ENCODE measurements at places on chromosomes 7 and 10.

GRCh38 chr10:117339578-117339977 is 35.7 kb downstream of the PDZD8 start:
- DNase-seq, result no peak

DNA sequence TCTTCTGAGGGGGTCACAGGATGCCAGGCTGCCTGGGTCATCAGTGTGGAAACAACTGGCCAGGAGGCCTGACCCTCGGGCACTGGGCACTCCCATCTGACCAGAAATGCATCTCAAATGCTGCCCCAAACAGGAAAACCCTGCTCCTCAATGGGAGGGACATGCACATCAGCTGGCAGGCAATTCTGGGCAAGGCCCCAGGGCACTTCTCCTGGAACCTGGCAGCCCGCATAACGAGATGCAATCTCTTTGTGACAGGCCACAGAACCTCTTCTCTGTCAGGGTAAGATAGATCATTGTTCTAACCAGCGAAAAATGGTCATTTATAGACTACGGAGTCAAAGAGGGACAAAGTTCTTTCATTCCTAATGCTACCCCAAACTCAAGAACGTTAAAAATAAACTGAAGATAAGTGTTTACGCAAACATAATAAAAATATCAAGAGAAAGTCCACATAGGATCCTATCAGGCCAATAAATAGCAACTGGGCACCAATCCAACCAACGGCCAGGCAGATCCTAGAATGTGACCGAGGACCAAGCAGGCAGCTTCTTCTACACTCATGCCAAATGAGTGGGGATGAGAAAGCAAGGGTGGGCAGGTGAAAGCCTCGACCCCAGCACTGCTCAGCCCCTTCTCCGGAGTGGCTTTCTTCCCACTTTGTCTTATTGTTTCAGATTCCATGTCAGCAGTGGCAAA is 212.3 kb downstream of the TCERG1L start:
- DNase-seq, result no peak

- no peak for DNase-seq
Observed at GRCh38 chr7:130401101-130401500, 20.8 kb downstream of the CPA1 start.

- DNase-seq, result no peak
Observed at GRCh38 chr7:50267525-50268041, 36.9 kb upstream of the IKZF1 start.

DNA sequence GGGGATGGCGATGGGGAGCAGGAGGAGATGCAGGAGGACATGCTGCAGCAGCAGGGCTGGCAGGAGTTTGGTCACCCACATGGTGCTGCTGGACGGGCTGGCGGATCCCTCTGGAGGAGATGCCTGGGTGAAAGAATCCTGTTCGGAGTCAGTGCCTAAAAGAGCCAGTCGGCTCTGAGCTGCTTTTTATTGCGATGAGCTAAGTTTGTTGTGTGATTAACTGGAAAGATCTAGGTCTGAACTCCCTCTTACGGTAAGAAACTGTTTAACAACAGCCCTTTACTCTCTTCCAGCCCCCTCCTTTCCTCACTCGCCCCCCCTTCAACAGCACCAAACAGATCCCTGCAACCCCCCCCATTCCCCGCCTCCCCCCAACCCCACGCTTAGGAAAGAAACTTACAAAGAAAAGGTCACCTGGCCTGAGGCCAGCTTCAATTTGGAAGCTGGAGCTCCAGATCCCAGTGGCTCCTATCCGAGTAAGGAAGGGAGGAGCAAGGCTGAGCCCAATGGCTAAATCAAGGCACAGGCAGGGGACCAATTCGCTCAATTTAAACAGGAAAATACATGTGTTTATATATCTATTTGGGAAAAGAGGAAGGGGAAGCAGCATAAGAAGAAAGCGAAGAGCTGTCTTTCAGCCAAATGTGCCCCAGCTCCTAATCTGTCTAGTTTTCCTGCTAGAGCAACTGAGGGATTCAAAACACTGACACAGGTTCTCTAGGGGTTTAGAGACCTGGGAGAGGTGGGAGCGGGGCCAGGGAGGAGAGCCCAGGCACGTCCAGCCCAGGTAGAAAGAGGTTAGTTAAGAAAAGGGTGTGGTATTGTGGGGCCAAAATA is at the start of gene HGF:
Gene HGF (minus strand): TSS at position 157 of the 837 bp plus-strand sequence. CDS start 76 bp downstream, at position 81.
- peak; percentile 39 for DNase-seq

- peak; percentile 1 for DNase-seq
Observed at GRCh38 chr10:54985732-54986131, 184.7 kb upstream of the PCDH15 start.

GRCh38 chr7:112572669-112573301 is 92.0 kb downstream of the LSMEM1 start:
- DNase-seq, result no peak

DNA sequence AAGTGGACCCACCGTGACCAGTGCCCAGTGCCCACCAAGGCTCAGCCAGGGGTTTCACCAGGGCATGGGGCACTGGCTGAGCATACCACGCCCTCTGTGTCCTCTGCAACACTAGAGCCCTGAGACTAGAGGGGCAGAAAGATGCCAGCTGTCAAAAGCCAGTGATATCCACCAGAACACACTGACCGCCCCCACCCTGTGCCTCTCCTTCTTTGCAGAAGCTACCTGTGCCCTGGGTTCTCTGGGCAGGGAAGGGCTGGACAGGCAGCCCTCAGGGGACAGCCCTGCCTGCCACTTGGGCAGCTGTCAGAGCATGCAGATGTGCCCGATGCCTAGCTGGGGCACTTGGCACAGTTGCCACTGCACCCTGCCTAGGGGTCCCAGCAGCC is 494 bp downstream of the VSIR start:
- DNase-seq, result no peak

DNA sequence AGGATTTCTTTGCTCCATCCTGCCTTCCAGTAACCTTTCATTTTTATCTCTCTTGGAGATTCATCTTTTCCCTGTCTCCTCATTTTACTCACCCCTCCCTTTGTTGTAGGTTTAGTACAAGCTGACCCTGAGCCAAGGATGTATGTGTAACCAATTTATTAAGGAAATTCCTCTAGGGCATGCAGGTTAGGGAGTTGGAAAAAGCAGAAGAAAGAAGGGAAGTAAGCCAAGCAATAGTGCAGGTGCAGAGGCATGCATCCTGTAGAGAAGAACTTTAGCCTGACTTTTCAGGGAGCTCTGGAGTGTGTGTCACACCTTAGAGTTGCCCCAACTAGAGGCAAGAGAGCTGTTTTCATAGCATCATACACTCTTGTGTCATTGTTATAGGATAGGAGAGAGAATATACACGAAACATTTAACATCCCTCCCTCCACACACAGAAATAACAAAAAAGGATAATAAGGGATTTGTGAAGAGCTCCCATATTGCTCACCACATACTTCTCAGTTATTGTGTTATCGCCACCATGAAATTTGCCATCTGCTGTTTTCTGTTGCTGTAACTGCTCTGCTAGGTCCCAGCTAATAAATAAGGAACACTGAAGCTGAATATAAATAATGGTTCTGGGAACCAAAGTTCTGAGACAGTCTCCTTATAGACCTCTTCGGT is 21.8 kb upstream of the SEMA3C start:
- peak; percentile 28 for DNase-seq

- no peak for DNase-seq
Observed at GRCh38 chr7:1843921-1844335, 173.9 kb downstream of the ELFN1 start.

DNA sequence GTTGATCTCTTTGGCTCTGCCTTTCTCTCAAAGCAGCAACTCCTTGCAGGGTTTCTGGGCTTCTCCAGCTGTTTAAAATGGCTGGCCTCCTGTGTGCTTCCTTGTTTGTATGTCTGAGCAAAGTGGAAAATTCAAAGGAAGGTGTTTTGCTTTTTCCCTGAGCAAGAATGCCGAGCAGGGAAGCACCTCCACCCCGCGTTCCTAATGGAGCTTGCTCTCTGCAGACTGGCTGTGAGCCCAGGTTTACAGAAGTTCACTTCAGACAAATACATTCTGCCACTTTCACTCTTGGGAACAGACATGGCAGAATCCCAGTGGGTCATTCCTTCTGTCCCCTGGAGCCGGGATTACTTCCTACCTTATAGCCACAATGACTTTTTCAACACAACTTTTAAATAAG is 181.8 kb upstream of the AGK start:
- no peak for DNase-seq

DNA sequence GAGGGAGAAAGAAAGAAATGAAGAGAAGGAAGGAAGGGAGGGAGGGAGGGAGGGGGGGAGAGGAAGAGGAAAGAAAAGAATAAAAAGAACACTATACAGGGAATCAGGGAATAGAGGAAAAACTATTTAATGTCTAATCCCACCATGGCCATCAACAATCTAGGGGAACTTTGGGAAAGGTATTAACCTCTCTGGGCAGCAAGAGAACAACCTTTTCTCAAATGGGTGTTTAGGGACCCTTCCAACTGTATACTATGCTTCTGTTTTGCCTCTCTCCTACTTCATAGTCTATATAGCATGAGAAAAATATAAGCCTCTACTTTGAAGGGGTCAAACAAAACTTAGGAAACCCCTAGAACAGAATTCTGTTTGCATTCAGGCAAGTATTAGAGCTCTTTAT is 54.5 kb downstream of the CHCHD3 start:
- no peak for DNase-seq

DNA sequence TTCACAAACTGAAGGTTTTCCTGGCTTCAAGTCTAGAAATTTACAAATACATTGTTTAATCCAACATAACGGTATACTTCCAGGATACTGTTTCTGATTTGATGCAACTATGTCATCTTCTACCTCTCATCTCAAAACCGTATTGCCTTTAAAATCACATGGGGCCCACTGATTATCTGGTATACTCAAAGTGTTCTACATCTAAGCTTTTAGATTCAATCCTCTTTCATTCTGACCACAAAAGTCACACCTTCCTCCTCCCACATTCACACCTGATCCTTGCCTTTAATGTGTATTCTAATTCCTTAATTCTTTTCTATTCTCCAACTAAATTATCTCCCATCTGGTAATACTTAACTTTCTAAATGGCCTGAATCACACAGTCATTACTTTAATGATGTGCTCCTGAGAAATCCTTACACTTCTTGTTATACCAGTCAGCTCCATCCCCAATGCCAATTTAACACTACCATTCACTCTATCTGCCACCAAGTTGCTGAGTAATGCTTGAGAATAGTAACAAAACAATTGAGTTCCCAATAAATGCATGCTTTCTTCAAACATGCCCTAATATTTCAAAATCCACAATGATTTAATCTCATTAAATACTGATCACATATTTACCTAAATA is 13.0 kb downstream of the ATAD1 start:
- no peak for DNase-seq

GRCh38 chr10:79234391-79235315 is 112.6 kb upstream of the PPIF start:
- peak; percentile 55 for DNase-seq

DNA sequence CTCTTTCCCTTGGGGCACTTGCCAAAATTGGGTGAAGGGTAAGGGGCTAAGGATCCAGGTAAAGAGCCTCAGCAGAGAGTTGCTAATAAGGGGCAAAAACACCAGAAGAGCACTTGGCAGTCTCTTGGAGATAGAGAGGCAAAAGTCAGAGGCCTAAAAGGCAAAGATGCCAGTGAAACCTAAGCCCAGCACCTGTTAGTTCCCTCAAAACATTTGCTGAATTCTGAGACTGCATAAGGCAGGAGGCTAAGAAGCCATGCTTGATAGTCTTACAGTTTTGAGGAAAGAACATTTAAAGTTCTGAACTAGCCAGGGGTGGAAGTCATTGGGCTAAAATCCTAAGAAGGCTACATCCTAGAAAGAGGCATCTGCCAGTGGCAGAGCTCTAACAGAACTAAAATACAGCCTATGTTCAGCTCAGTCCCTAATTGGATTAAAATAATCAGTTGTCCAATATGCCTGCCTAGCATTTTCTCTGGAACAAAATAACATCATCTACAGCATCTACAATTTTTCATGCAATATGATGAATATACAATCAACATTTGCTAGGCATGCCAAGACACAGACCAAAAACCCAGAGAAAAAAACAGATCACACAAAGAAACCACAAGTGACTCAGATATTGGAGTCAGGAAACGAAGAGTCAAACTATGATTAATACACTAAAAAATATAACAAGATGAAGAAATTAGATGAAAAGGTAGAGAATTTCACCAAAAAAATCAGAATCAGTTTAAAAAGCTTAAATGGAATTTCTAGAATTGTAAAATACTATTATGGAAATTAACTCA is 7.7 kb downstream of the HTR7 start:
- DNase-seq, result peak; percentile 81

GRCh38 chr7:158996214-158997109 is 140.1 kb downstream of the DYNC2I1 start:
- no peak for DNase-seq

- peak; percentile 15 for DNase-seq
Observed at GRCh38 chr10:4506095-4506494, 319.9 kb upstream of the AKR1E2 start.

DNA sequence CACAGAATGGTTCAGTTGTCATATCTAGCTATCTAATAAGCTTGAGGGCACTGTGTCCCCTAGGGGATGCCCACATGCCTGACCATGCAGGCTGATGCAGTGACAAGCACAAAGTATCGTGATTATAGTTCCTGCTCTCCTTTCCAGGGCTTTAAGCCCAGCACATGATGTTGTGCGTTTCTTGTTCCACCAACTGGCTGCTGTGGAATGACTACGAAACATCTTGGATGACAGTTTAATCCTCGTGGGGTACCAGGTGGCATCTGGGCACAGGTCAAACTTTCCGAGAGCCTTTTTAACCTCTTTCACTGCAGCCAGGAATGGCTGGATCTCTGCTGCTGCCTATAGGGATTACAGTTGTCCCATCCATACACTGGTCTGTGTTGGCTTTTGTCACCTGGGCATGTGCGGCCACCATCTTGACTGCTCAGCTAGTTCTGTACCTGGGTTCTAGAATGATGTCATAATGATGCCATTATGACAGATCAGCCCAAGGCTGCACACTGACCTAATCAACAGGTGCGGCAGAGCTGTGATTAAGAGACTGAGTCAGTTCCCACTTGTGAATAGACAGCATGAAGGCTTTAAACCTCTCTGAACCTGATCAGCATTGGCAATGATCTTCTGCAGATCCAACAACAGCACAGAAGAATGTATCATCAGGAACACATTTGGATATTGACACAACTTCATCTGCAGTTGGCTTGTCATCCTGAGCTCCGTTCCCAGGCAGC is 144.1 kb downstream of the DLG5 start:
- no peak for DNase-seq

- no peak for DNase-seq
Observed at GRCh38 chr7:21617513-21617912, 74.7 kb downstream of the DNAH11 start.

DNA sequence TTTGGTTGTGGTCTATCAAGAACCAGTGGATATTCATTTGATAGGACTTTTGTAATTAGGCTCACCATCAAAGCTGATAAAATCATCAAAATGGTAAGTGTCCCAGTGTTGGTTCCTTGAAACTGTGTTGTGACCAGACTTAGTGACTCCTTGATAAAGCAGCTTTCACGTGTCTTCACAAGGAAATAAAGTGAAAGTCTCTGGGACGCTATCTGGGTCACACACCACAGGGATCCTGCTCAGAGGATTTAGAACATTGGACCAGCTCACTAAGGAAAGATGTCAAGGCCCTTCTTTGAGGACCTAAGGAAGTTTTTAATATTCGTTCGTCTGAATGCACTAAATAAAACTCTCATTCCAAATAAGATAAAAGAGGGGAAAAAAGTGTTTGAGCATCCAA is 193.1 kb downstream of the RNLS start:
- DNase-seq, result no peak
